ENCODE measurements at places on chromosomes 11 and 22.

DNA sequence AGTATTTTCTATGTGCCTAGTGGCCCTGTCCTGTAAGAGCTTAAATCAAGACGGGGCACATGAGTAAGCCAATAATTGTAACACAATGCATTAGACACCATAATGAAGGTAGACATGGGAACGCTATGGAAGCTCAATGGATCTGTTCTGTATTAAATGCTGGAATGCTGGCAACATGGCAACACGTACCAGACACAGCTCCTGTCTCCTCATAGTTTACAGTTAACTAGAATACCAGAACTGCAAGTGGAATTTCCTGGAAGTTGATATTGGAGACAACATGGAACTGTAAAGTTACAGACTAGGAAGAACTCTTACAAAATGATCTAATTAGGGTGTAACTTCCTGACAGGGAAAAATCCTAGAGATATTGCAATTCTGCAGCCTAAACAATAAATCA, 12.4 kb downstream of the P4HA3 start:
- no peak for DNase-seq

DNA sequence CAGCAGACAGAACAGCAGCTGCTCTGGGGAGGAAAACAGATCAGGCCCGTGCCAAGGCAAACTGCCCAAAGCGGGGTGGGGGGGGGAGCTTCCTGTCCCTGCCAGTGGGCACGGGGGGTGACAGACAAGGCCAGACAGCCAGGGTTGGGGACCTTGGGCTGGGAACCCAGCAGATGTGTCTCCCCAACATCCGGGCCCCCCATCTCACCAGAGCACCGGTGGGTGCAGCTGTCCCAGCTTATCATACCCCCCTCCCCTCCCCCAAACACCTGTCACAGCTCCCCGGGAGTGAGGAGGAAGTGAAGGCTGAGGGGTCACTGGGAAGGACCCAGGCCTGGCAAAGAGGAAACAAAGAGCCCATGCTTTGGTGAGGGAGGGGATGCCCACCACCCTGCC, 1.3 kb downstream of the PPP1R14B start:
- no peak for DNase-seq

GRCh38 chr11:9030601-9031000, 26.8 kb upstream of the NRIP3 start:
- DNase-seq: no peak

DNA sequence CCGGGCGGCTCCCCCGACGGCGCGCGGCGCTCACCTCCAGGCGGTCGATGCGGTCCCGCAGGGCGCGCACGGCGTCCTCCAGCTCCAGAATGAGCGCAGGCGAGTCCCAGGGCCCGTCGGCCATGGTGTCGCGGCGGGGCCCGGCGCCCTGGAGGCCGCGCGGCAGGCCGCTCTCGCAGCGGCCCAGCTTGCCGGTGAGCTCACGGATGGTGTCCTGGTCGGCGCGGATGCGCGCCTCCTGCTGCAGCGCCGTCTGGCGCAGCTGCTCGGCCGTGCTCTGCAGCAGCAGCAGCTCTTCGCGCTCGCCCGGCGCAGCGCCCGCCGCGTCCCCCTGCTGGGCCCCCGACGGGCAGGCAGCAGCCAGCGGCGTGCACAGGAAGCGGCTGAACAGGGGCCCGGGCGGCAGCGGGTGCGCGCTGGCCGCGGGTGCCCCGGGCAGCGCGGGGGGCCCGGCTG, 599 bp downstream of the NPTXR start:
- peak; percentile 46 for DNase-seq

DNA sequence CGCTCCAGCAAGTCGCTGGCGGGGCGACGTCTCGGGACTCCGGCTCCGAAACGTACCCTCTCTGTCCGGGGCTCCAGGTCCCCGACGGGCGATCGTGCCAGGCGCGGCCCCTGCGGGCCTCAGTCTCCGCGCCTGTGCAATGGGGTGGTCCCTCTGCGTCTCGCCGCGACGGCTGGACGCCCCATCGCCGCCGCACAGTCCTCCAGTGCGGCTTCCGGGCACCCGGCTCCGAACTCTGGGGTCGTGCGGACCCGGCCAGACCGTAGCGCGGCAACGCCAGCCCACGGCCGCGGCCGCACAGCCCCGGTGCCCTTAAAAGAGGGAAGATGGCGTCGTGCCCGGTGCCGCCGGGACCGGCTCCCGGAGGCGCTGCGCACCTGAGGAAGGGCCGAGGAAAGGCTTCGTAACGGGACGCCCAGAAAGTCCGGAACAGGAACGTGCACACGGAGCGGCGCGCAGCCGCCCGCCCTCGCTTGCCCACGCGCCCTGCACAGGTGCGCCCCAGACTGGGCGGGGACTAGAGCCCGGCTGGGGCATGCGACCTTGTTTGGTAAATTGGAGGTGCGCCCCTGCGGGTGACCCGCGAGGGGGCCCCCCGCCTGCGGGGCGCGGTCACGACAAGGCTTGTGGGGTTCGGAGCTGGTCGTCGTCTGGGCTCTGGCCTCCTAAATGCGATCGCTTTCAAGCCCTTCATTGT, 525 bp downstream of the BIK start:
- peak; percentile 14 for DNase-seq
